Aorta (tissue), 5 donors: ENCODE measurements at places on chromosomes 5 and 9.

DNA sequence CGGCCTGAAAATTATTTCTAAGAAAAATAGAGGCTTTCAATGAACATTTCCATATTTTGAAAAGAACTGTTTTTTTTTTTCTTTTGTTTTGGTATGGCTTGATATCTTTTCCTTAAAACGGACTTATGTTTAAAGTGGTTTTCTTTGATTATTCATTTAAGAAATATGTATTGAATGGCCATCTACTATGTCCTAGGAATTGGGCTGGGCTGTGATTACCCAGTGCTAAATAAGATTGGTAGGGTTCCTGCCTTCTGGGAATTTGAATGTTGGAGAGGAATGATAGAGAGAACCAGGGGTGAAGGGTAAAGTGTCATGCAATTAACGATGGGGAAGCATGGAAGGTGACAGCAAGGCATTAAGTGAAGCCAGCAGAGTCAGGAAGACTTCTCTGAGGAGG is 33.2 kb downstream of the TNFSF8 start:
- DNase-seq: no peak
- H3K27me3 ChIP-seq: no peaks in the 10 kb centered on the region
- H3K36me3 ChIP-seq: no peaks in the 10 kb centered on the region
- H3K27ac ChIP-seq: no peak overlapping the region
- no peak overlapping the region for H3K4me3 ChIP-seq

DNA sequence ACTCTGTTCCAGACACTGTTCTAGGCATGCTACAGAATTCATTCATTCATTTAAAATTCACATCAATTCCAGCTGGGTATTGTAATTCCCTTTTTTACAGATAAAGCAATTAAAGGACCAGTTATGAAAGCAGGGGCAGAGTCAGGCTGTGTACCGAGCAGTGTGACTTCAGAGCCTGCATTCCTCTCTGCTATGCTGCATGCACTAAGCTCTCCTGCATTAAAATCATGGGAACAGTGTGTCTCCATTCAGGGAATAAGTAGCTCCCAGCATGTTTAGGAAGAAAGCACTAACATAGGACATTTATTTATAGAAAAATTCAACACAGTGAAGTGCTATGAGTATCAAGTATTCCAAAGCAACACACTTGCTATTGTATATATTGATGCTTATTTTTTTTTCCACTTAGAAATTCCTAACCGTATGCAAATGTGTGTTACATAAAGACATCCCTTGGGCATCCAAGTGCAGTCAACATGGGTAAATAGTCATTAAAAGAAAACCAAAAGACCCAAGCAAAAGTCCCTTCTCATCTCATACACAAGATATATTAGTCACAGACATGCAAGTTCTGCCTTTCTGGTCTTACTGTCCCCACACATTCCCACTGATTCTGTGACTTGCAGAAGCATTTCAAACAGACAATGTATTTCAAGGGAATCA is 173.7 kb downstream of the GABRB2 start:
- H3K27ac ChIP-seq: no peak overlapping the region
- no peaks in the 10 kb centered on the region for H3K36me3 ChIP-seq
- DNase-seq: no peak
- H3K27me3 ChIP-seq: no peaks in the 10 kb centered on the region
- no peak overlapping the region for H3K4me3 ChIP-seq

DNA sequence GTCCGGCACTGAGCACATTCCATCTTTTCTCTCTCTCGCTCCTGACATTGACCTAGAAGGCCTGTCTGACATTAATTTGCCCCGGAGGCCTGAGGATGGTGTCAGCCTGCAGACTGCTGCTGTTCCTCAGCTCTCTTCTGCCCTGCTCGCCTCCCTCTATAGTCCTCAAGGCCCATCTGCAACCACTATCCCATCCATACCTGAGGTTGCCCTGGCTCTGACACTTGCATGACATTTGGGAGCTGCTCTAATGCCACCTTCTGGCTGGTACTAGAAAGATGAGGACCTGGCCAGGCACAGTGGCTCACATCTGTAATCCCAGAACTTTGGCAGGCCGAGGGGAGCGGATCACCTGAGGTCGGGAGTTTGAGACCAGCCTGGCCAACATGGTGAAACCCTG is 38.6 kb upstream of the GGTA1 start:
- no peaks in the 10 kb centered on the region for H3K27me3 ChIP-seq
- no peak overlapping the region for H3K27ac ChIP-seq
- no peak for DNase-seq
- H3K4me3 ChIP-seq: no peak overlapping the region
- no peaks in the 10 kb centered on the region for H3K36me3 ChIP-seq

- H3K27me3 ChIP-seq: no peaks in the 10 kb centered on the region
- no peak within 1 kb of the TSS for H3K27ac ChIP-seq
- H3K4me3 ChIP-seq: no peak within 1 kb of the TSS
- peak; percentile 74 for DNase-seq
Observed at GRCh38 chr9:133534346-133535291, at the start of gene ADAMTSL2. ADAMTSL2 (plus strand) TSS chr9:133534704; CDS start chr9:133536713, 2,009 bp downstream.

DNA sequence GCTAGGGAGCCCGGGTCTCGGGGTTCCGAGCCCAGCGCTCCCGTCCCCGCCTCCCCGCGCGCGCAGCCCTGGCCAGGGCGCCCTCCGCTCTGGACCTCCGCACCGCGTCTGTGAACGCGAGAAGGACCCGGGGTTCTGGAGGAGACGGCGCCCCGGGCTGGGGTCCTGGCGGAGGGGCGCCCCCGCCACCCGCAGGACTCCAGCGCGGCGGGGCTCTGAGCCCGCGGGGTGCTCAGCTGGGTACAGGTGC is 431 bp downstream of the TMOD1 start:
- H3K4me1 ChIP-seq: no peaks in the 10 kb centered on the region
- peak overlapping the region; percentile 3 for H3K27ac ChIP-seq
- peak overlapping the region; percentile 100 for H3K4me3 ChIP-seq
- no peaks in the 10 kb centered on the region for H3K27me3 ChIP-seq
- H3K36me3 ChIP-seq: no peaks in the 10 kb centered on the region

DNA sequence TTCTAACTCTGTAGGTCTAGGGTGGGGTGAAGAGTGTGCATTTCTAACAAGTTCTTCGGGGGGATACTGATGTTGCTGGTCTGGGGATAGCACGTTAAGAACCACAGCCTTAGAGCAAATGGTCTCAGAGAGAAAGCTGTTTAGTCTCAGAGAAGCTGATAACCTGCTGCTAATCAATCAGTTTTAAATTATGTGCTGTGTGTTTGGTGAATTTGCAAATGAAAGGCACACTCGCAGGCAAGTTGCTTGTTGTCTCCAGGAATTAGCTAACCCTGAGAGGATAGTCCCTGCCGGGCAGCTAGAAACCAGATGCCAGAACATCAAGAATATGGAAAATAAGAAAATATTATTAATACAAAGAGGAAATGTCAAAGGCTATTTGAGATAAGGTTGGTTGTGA is 79.2 kb downstream of the DMRT2 start:
- no peaks in the 10 kb centered on the region for H3K4me1 ChIP-seq
- no peak overlapping the region for H3K27ac ChIP-seq
- H3K4me3 ChIP-seq: no peak overlapping the region
- H3K27me3 ChIP-seq: peaks cover 2% of the 10 kb centered on the region

GRCh38 chr5:98543490-98543889 is 230.0 kb upstream of the RGMB start:
- H3K27me3 ChIP-seq: no peaks in the 10 kb centered on the region
- no peak overlapping the region for H3K4me3 ChIP-seq
- DNase-seq: no peak
- no peak overlapping the region for H3K27ac ChIP-seq
- no peaks in the 10 kb centered on the region for H3K4me1 ChIP-seq

- H3K36me3 ChIP-seq: no peaks in the 10 kb centered on the region
- H3K27ac ChIP-seq: no peak overlapping the region
- no peaks in the 10 kb centered on the region for H3K4me1 ChIP-seq
- no peak overlapping the region for H3K4me3 ChIP-seq
- H3K27me3 ChIP-seq: no peaks in the 10 kb centered on the region
- DNase-seq: no peak
Observed at GRCh38 chr5:144433140-144433822, 262.6 kb downstream of the KCTD16 start.

GRCh38 chr9:17578911-17579793 is at the start of gene SH3GL2:
SH3GL2 (plus strand) TSS chr9:17579066.
- H3K36me3 ChIP-seq: no peaks in the 10 kb centered on the region
- H3K27ac ChIP-seq: no peak within 1 kb of the TSS
- DNase-seq: no peak
- H3K4me3 ChIP-seq: peak within 1 kb of the TSS; percentile 40
- no peaks in the 10 kb centered on the region for H3K4me1 ChIP-seq
- no peaks in the 10 kb centered on the region for H3K27me3 ChIP-seq

DNA sequence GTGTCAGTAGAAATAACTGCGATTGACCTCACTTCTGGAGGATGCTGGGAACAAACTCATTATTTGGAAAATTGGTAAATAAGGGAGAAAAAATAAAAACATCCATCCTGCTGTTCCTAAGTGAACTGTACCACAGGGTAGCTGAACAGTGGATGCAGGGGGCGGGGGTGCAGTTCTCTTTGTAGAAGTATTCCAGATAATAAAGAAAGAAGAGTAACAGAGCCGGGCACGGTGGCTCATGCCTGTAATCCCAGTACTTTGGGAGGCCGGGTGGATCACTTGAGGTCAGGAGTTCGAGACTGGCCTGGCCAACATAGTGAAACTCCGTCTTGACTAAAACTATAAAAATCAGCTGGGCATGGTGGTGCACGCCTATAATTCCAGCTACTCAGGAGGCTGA is 132.1 kb downstream of the COL23A1 start:
- no peaks in the 10 kb centered on the region for H3K27me3 ChIP-seq
- H3K36me3 ChIP-seq: no peaks in the 10 kb centered on the region
- DNase-seq: no peak
- no peak overlapping the region for H3K27ac ChIP-seq
- no peak overlapping the region for H3K4me3 ChIP-seq

DNA sequence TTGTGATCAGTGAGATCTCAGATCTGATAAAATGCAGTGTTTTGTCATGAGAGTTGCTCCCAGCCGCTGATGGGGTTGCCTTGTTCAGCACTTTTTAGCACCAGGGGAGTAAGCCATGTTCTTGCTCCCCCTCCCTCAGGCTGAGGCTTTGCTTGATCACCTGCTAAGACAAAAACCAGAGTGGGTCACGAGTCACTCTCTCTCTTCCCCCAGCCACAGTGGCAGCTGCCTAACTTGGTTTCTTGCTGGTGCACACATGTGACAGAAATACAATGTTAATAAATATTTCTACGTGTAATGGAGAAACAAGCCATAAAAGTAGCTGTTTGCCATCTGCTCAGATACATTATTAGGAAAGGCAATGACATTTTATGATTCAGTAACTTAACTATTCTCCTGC is 212.4 kb upstream of the DMRT1 start:
- H3K36me3 ChIP-seq: no peaks in the 10 kb centered on the region
- H3K4me1 ChIP-seq: peaks cover 9% of the 10 kb centered on the region
- DNase-seq: no peak
- H3K27me3 ChIP-seq: no peaks in the 10 kb centered on the region
- H3K4me3 ChIP-seq: no peak overlapping the region
- H3K27ac ChIP-seq: peak overlapping the region; percentile 21

DNA sequence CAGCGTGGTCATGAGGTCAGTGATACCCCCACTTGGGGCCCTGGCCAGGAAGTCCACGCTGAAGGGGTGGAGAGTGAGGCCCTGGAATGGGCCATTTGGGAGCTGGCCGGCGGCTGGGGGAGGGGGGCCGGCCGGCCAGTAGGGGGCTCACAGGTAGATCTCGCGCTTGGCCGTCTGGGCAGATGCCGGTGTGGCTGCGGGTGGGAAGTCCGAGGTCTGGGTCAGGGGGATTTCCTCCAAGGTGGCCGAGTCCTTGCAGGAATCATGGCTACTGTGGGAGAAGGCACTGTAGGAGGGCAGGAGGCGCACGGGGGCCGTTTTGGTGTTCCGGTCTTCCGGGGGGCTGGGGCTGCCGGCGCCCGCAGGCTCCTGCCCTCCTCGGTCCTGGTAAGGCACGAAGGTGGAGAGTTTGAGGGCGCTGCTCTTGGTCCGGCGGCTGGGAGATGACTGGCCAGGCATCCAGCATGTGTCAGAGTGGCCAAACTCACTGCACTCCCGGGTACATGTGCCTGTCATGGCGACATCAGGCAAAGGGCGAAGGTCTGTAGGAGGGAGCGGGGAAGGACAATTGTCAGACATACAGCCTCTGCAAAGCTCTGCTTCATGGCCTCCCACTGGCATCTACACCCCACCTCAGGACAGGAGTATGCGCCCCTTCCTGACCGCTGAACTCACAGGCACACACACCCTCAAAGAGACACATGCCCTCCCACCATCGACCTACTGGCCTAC is 24.1 kb downstream of the PCDH1 start:
- no peaks in the 10 kb centered on the region for H3K4me1 ChIP-seq
- DNase-seq: no peak
- no peak overlapping the region for H3K4me3 ChIP-seq
- no peaks in the 10 kb centered on the region for H3K27me3 ChIP-seq
- no peak overlapping the region for H3K27ac ChIP-seq

GRCh38 chr5:36029914-36030313 is 36.8 kb downstream of the UGT3A2 start:
- H3K4me3 ChIP-seq: no peak overlapping the region
- no peak for DNase-seq
- H3K27ac ChIP-seq: no peak overlapping the region

- no peak overlapping the region for H3K27ac ChIP-seq
- H3K36me3 ChIP-seq: no peaks in the 10 kb centered on the region
- H3K27me3 ChIP-seq: no peaks in the 10 kb centered on the region
- no peaks in the 10 kb centered on the region for H3K4me1 ChIP-seq
Observed at GRCh38 chr9:93059011-93059714, 662 bp downstream of the SUSD3 start.

GRCh38 chr5:133245191-133246052 is 193.6 kb downstream of the HSPA4 start:
- H3K4me1 ChIP-seq: no peaks in the 10 kb centered on the region
- DNase-seq: peak; percentile 12
- no peak overlapping the region for H3K27ac ChIP-seq
- no peaks in the 10 kb centered on the region for H3K27me3 ChIP-seq

- no peak overlapping the region for H3K4me3 ChIP-seq
- H3K27me3 ChIP-seq: no peaks in the 10 kb centered on the region
- H3K27ac ChIP-seq: no peak overlapping the region
- no peak for DNase-seq
- H3K4me1 ChIP-seq: no peaks in the 10 kb centered on the region
- no peaks in the 10 kb centered on the region for H3K36me3 ChIP-seq
Observed at GRCh38 chr5:2267991-2268390, 385.3 kb upstream of the IRX4 start.

- H3K4me1 ChIP-seq: no peaks in the 10 kb centered on the region
- DNase-seq: no peak
- H3K27ac ChIP-seq: no peak overlapping the region
- H3K27me3 ChIP-seq: no peaks in the 10 kb centered on the region
- no peak overlapping the region for H3K4me3 ChIP-seq
- H3K36me3 ChIP-seq: peaks cover 6% of the 10 kb centered on the region
Observed at GRCh38 chr9:125284855-125285254, 23.2 kb downstream of the GAPVD1 start.

DNA sequence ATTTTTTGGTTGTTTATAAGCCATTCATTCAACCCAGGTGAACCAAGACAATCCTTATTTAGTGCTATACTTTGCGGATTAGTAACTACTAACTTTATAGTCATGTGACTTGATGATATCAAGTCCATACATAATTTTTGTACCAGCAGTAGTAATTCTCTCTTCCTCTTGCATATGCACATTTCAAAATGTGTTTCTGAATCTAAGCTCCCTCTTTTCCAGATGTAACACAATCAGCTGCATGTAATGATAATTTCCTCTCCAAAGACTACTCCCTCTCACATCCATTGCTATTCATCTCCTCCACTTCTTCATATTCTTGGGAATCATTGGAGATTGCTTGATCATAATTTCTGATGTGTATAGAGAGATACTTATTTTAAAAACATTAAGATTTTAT is 510.1 kb upstream of the CDH18 start:
- H3K27me3 ChIP-seq: no peaks in the 10 kb centered on the region
- H3K27ac ChIP-seq: no peak overlapping the region
- H3K4me1 ChIP-seq: no peaks in the 10 kb centered on the region
- no peak overlapping the region for H3K4me3 ChIP-seq
- no peak for DNase-seq
